Erythroblast (primary cell): ENCODE measurements at places on chromosomes 1 and 21.
A peak's percentile ranks its signal among the peaks of the same experiment; 100 is the strongest.

DNA sequence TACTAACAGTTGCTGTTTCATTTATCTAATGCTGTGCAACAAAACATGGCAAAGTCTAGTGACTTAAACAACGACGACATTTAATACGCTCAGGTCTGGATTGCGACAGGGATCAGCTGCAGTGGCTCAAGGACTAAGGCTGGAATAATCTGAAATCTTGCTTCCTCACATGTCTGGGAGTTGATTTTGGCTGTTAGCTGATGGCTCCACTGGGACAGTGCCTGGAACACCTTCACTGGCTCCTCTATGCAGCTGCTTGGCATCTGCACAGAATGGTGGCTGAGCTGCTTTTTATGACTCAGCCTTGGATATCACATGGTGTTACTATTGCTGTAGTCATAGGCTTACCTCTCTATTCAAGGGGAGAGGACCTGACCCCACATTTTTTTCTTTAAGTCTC, 24.0 kb upstream of the BTG3 start:
- DNase-seq, result no peak

DNA sequence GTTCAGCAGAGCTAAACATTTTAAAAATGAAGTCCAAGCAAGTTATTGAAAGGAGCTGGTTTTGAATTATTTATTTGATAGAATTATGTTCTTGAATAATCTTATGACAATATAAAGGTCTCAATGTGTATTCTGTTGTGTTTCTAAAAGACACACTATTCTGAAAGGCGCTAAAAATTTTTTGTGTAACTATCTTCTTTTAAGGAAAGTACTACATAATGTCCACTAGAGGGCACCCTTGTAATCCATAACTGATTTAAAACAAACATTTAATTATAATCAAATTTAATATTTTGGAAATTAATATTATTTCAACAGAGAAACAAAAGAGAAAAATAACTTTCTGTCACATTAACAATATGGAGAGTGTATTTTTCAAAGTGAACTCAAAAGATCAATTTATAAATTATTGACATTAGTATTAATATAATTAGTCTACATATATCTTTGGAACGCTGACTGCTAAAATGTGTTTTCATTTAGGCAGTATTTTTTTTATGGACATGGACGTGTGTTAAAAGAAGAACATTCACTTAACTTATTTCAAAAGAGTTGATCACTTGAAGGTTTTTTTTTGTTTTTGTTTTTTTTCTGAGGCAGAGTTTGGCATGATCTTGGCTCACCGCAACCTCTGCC, 248.4 kb downstream of the DENND1B start:
- peak; percentile 66 for DNase-seq

DNA sequence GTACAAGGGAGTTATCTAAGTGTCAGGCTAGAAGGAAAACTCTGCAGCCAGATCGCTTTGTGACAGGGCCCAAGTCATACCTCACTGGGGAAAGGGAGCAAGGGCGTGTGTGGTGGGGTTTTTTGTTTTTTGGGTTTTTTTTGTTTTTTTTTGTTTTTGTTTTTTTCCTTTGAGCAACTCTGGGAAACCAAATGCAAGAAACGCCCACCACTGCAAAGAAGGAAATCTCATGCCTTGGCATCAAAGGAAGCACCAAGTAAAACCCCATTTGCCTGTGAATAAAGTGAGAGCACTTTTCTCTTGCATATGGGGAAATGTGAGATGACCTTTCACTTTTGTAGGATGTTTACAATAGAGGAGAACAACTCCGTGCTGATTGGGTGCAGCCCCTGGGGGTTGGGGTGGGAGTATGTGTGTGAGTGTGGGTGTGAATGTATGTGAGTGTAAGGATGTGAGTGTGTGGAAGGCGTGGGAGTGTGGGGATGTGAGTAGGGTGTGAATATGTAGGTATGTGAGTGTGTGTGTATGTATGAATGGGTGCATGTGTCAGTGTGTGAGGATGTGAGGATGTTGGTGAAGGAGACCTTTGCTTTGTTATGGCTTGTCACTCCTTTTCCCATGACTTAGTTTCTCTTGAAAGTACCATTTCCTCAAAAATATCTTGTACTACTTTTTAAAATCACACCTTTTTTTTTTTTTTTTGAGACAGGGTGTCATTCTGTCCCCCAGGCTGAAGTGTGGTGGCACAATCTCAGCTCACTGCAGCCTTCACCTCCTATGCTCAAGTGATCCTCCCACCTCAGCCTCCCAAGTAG, 34.6 kb downstream of the IL12RB2 start:
- no peak for DNase-seq

DNA sequence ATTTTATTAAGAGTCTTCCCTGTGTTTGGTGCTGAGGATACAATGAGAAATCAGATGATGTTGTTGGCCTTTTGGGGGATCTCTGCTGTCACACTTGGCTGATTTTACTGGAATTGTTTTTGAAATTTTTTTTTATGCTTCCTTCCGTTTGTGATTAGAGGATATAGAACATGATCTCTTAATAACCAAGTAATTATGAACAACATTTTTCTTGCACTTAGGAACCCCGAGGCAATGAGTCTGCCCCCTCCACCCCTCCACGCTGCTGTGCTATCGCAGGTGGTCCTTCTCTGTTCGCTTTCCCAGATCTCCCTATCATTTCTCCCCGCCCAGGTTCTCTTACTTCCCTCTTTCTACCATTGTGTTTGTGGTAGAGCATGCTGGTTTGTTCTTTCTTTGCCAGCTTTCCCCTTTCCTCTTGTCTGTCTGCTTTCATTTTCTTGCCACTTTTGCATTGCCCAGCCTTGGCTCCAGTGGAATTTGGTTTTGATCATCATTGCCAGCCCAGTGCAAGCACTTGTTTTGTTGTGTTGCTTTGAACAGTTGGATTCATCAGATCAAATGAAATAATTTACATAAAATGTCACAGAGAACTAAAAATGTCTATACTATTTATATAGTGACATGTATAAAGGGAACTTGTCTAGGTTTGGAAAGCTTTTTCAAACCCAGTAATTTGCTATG, 73.1 kb upstream of the SCCPDH start:
- no peak for DNase-seq

GRCh38 chr1:58426918-58427317, 119.6 kb downstream of the OMA1 start:
- DNase-seq, result no peak

- DNase-seq, result no peak
Measured at GRCh38 chr1:204130178-204130577, 21.7 kb downstream of the ETNK2 start.

DNA sequence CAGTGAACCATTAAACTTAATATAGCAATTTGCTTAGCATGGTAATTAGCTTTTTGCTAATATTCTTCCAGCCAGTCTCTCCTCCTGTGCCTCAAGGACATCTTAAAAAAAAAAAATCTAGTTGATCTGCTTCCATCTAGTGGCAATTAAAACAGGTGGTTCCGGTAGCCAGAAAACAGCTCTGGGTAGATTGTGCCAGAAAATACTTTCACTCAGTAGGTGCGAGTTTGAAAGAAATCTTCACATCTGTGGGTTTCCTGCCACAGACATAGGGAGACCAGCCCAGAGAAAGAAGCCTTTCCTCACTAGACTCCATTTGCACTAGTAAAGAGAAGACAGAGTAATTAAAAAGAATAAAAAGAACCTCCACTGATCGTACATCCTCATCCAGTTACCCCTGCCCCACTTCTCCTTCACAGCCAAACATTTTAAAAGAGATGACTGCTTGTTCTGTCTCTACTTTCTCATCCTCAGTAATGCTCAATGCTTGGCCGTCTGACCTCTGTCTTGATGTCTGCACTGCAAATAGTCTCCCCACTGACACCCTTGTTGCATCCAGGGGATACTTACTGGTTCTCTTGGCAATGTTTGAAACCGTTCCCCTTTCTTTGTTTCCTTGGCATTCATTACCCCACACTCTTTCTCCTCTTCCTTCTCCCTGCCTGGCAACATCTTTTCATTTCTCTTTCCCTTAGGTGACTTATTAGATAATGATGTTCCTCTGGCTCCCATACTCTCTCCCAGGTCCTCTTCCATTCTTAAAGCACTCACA, 16.9 kb downstream of the SELL start:
- DNase-seq, result no peak
